CD14-positive monocyte (primary cell): ENCODE measurements at places on chromosomes 5 and 9. TPM values are rescaled to one million over a fixed set of nuclear protein-coding genes. Genes with fewer than 3 reads are reported as not detected.

The THBS4 gene
- polyA plus RNA-seq, result not detected

The ANKRD34B gene
- 0.66 and 2.0 TPM in 2 replicates for polyA plus RNA-seq

The IL3 gene
- polyA plus RNA-seq, result not detected

GRCh38 chr5:95080030-95080429 is 204.9 kb downstream of the MCTP1 start:
- peaks cover 57% of the 10 kb centered on the region for H3K4me1 ChIP-seq
- H3K36me3 ChIP-seq, result no peaks in the 10 kb centered on the region
- H3K27me3 ChIP-seq, result no peaks in the 10 kb centered on the region

GRCh38 chr5:168404365-168404764 is 81.9 kb upstream of the RARS1 start:
- no peaks in the 10 kb centered on the region for H3K4me1 ChIP-seq
- no peak overlapping the region for H3K4me3 ChIP-seq
- H3K36me3 ChIP-seq, result no peaks in the 10 kb centered on the region
- H3K27ac ChIP-seq, result no peak overlapping the region
- no peaks in the 10 kb centered on the region for H3K27me3 ChIP-seq

- no peak overlapping the region for H3K27ac ChIP-seq
- no peaks in the 10 kb centered on the region for H3K36me3 ChIP-seq
- H3K4me1 ChIP-seq, result no peaks in the 10 kb centered on the region
- peaks cover 5% of the 10 kb centered on the region for H3K27me3 ChIP-seq
Observed at GRCh38 chr5:174418809-174419539, 305.4 kb upstream of the MSX2 start.

GRCh38 chr5:124701016-124701415 is 45.4 kb downstream of the ZNF608 start:
- no peaks in the 10 kb centered on the region for H3K27me3 ChIP-seq
- no peak overlapping the region for H3K27ac ChIP-seq
- H3K4me3 ChIP-seq, result no peak overlapping the region
- no peak for DNase-seq
- H3K4me1 ChIP-seq, result no peaks in the 10 kb centered on the region

DNA sequence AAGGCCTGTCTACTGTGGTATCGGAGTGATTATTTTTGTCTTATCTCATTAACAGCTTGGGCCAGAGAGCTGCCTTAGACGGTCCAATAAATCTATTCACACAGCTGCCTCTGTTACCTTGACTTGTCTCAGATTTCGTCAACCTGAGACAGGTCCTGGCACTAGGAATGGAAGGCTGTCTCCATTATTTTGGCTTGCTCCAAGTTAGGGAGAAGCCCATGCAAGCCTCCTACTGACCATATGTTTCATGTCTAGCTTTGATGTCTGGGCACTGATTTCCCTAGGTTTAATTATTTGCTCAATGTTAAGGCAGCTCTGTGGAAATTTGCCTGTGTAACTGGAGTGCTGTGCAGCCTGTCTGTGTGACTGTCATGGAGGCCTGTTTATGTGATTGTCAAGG is 12.4 kb upstream of the RALGPS1 start:
- no peak overlapping the region for H3K4me3 ChIP-seq
- H3K4me1 ChIP-seq, result no peaks in the 10 kb centered on the region
- H3K27ac ChIP-seq, result no peak overlapping the region
- no peak for DNase-seq

DNA sequence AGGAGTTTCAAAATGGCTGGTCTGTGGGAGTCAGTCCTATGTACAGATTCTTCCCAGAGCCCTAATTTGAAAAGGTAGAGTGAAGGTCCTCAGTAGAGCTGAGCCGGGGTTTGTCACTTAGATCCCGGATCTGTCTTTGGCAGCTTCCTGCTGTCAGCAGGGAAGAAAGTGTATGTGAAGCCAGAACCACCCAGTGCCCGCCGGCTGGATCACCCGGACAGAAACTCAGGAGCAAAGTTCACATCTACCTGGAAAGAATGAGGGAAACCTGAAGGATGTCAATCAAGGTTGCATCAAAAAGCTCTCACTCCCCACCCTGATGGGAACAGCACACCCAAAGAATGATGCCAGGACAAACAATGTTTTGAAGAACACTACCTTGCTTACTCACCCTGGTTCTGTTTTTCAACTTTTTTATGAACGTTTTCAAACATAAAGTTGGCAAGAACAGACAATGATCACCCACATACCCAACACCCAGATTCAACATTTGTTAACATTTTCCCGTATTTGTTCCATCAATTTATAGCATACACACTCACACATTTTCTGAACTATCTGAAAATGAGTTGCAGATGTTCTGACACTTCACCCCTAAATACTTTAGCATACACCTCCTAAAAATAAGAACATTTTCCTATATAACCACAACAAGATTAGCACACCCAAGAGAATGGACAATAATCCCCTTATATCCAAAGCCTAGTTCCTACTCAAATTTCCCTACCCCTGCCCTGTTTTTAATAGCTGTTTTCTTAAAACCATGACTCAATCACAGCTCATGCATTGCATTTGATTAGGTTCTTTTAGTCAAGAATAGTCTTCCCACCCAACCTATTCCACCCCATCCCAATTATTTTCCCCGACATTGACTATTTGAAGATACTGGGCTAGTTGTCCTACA is 133.9 kb downstream of the LHFPL2 start:
- no peak for DNase-seq
- no peaks in the 10 kb centered on the region for H3K27me3 ChIP-seq
